ENCODE measurements at places on chromosomes 13 and 19. TPM values are rescaled to one million over a fixed set of nuclear protein-coding genes. Genes with fewer than 3 reads are reported as not detected.

DACH1 gene
- total RNA-seq = 0.72 TPM

VSTM2B gene
- not detected for total RNA-seq

SEMA6B gene
- total RNA-seq = 4.3 TPM

SLITRK6 gene
- total RNA-seq = 0.10 TPM

FAM124A gene
- 2.4 TPM for total RNA-seq

KASH5 gene
- total RNA-seq = not detected

Data from chondrocyte (in vitro differentiated cells).